Neuronal stem cell (in vitro differentiated cells): ENCODE measurements at places on chromosomes 12 and 14.

DNA sequence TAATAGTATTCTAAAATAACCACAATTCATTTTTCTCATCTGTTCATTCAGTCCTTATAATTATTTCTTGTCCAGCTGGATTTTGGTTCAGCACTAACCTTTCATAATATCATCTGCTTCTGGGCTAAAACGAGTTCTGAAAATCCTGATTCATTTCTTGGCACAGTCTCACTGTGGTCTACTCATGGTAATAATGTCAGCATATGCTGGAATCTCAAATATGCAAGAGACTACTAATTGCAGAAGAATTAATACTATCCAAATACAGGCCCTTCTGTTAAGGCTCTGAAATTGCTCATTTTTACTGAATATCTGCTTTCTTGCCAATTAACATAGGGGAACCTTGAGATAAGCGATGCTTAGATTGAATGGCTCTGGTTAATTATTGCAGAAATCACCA lies 597.1 kb downstream of the RPL10L start:
- DNase-seq: no peak

GRCh38 chr12:120688527-120689071 lies 1.6 kb downstream of the MLEC start:
- DNase-seq: no peak

DNA sequence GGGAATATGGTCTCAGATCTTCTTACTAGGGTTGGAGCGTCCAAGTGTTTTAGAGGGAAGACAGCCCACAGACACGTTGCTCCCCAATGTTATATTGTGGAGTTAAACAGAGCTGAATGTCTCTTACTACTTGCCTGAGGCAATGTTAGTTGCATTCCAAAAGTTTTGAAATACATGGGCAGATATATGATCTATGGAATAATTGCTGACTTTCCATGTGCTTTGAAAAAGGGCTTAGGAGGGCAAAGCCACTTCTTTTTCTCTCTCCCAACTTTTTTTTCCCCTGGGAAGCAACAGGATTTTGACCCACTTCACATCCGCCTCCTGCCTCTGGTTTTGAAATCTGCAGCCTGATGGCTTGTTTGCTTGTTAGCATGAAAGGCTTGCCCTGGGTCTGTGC lies 33.7 kb upstream of the PAX9 start:
- no peak for DNase-seq

- no peak for DNase-seq
These were observed 1319.1 kb downstream of the TMEM121 start for GRCh38 chr14:106845286-106846087.

GRCh38 chr14:100678469-100678828 lies 48.2 kb upstream of the DLK1 start:
- DNase-seq: no peak

GRCh38 chr14:106187216-106187615 lies 660.8 kb downstream of the TMEM121 start:
- DNase-seq: no peak
